Karpas-422 (cell line): ENCODE measurements at places on chromosomes 3 and 15. TPM values are rescaled to one million over a fixed set of nuclear protein-coding genes. Genes with fewer than 3 reads are reported as not detected.
A peak's percentile ranks its signal among the peaks of the same experiment; 100 is the strongest.

The ZBTB20 gene
- total RNA-seq, result 1.6 and 2.8 TPM in 2 replicates

The EEFSEC gene
- total RNA-seq, result 10.1 and 18.2 TPM in 2 replicates

The SPSB4 gene
- total RNA-seq, result not detected in 2 replicates

GRCh38 chr3:97102641-97103040 is 288.2 kb downstream of the EPHA6 start:
- H3K27ac ChIP-seq, result no peak overlapping the region
- H3K36me3 ChIP-seq, result no peaks in the 10 kb centered on the region
- H3K4me3 ChIP-seq, result no peak overlapping the region
- no peaks in the 10 kb centered on the region for H3K27me3 ChIP-seq
- no peak for DNase-seq

GRCh38 chr3:111675846-111676210 is 80.7 kb upstream of the ZBED2 start:
- no peak for DNase-seq
- H3K27me3 ChIP-seq, result no peaks in the 10 kb centered on the region
- peak overlapping the region; percentile 17 for H3K4me3 ChIP-seq
